Testis (tissue), 5 donors: ENCODE measurements at places on chromosomes 3 and 15. TPM values are rescaled to one million over a fixed set of nuclear protein-coding genes. Genes with fewer than 3 reads are reported as not detected.

ADGRG7 gene
- polyA plus RNA-seq, result not detected

DPPA2 gene
- 4.9 TPM for polyA plus RNA-seq

SLC22A14 gene
- 11.9 TPM for polyA plus RNA-seq

ATP10A gene
- polyA plus RNA-seq, result 13.6 TPM

IGF1R gene
- 25.8 TPM for polyA plus RNA-seq

PSTPIP1 gene
- 7.9 TPM for polyA plus RNA-seq

ROPN1 gene
- polyA plus RNA-seq, result 374 TPM

GPR160 gene
- polyA plus RNA-seq, result 10.4 TPM

KCNMB2 gene
- 2.6 TPM for polyA plus RNA-seq

IGF2BP2 gene
- polyA plus RNA-seq, result 18.9 TPM

ARHGEF26 gene
- 14.7 TPM for polyA plus RNA-seq

SIDT1 gene
- polyA plus RNA-seq, result 5.0 TPM

USF3 gene
- 8.6 TPM for polyA plus RNA-seq

FSIP1 gene
- 11.2 TPM for polyA plus RNA-seq

CIDEC gene
- 2.9 TPM for polyA plus RNA-seq

P2RY12 gene
- polyA plus RNA-seq, result 0.47 TPM

EIF4A2 gene
- polyA plus RNA-seq, result 357 TPM

ARF4 gene
- 224 TPM for polyA plus RNA-seq

PLA2G4B gene
- polyA plus RNA-seq, result 7.4 TPM

ISG20 gene
- 17.0 TPM for polyA plus RNA-seq

FOXB1 gene
- 7.4 TPM for polyA plus RNA-seq

GP5 gene
- polyA plus RNA-seq, result not detected
